Bone marrow (tissue), 2 donors: ENCODE measurements at places on chromosomes 7 and 10.

- no peak for DNase-seq
Observed at GRCh38 chr10:117804470-117805011, 242.2 kb downstream of the RAB11FIP2 start.

- DNase-seq = no peak
Observed at GRCh38 chr7:158052381-158053060, 535.1 kb downstream of the PTPRN2 start.

GRCh38 chr10:54908019-54908418, 107.0 kb upstream of the PCDH15 start:
- no peak for DNase-seq

DNA sequence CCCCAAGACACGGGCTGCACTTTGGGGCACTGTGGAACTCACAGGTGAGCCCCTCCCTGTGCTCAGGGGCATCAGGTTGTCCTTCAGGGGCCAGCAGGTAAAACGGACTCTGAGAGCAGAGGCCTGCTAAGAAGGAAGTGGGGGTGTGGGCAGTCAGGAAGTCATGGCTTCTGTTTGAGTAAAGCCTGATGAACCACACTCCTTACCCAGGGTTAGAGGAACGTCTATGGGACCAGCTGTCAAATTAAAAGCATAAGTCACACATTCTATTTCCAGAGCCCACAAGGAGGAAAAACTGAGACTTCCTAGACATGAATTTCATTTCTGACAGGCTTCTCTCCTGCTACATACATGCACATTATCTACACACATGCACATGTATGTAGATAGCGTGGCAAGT, 616.4 kb downstream of the SDK1 start:
- DNase-seq = no peak

DNA sequence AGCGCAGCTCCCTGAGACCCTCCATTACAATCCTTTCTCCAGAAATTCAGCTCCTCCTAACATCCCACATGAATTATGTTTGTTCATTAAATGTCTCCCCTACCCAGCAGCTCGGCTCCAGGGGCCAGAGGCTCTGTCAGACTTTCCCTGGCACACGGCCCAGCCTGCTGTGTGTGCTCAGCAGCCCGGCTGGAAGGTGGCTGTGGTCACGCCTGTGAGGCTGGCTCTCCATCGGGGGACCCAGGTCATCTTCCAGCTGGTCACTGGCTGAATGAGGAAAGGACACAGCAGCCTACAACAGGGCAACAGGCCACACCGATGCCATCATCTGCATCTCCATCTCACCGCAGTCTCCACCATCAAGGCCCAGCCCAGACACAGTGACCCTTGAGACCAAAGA, 219.8 kb downstream of the MAD1L1 start:
- no peak for DNase-seq

DNA sequence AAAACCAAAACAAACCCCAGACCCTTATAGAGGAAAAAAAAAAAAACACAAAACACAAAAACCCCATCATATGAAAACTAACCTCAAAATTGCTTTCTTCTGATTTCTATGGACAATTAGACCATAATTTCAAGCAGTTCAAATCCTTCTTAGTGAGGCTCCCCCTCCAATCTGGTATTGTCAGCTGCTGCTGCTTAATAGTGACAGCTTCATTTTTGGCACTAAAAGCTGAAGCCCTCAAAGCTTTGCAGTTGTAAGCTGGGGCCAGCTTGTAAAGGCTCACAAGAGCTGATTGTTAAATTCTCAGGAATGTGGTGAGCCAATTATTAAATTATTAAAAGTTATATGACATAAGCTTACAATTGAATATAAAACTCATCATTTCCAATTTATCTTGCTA, 21.9 kb downstream of the ATXN7L1 start:
- no peak for DNase-seq

DNA sequence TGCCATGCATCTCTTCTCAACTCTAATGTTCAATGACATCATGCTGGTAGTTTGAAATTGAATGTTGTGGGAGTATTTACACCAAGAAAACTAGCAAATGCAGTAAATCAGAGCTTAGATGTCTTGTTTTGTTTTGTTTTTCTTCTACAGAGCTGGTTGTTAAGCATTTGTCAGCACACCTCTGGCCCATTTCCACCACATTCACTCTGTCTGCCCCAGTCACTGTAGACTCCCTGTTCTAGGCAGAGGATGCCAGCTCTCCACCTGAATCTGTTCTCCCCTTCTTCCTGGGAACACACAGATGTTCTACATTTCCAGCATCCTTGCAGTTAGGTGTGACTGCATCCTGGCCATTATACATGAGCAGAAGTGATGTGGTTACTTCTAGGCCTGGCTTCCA, 4.1 kb upstream of the ARHGAP22 start:
- no peak for DNase-seq

GRCh38 chr10:46245381-46245900, 41.4 kb upstream of the ANTXRL start:
- DNase-seq = no peak

- no peak for DNase-seq
Observed at GRCh38 chr10:30980951-30981616, 50.6 kb downstream of the ZNF438 start.

DNA sequence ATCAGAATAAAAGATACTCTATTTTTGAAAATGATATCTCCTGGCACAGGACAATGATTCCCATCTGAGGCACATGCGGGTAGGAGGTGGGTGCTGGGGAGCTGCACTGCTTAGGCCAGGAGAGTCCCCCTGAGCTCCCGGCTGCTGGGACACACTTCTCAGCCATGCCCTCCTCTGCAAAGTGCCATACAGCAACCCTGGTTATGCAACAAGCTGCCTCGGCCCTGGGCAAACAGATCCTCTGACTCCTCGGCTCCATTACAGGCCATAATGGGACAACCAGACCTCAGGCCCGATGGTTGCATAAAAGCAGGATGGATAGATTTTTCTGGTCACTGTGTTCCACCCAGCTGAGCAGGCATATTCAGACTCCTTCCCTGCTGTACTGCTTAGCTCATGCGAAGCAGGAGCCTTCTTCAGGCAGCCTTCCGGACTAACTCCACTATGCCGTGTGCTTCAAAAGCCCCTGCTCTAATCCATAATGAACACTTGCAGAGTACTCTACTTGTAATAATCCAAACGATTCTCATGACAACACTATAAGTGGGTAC, 6.5 kb upstream of the LEP start:
- DNase-seq = no peak

GRCh38 chr7:154676422-154677073, 326.4 kb downstream of the PAXIP1 start:
- no peak for DNase-seq

DNA sequence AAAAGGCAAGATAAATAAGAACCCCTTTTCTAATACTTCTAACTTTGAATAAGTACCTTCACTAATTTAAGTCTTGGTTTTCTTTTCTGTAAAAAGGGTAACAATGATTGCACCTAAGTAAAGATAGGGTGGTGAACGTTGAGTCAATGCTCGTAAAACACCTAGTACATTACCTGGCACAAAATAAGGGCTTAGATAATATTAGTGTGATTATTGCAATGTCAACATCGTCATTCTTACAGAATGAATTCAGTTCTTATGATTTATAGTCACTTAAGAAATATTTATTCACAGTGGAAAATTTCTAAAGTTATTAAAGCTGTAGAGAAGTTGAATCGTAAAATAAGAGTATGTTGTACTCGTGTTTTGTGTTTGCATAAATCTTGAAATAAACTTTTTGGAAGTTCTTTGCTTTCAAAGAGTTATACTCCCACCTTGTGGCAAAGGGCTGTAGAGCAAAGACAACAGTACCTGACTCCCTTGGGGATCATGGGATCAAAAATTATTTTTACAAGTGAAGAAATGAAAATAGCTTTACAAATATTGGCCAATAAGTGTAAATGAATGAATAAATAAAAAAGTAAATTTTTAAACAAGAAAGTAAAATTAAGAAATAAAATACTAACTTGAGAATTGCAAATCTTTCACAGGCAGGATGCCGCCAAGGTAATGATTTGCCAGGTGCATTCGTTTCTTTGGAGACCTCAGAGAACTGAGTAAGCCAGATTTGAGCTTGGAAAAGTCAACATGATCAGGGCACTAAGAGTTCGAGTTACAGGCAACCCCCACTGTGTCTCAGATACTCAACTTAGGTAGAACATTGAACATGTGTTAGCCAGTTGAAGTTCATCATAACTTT, 285.8 kb upstream of the CACNA2D1 start:
- no peak for DNase-seq

GRCh38 chr10:50552771-50553535, 70.8 kb downstream of the SGMS1 start:
- DNase-seq = no peak

- no peak for DNase-seq
Observed at GRCh38 chr7:40009301-40009700, 59.2 kb downstream of the CDK13 start.

DNA sequence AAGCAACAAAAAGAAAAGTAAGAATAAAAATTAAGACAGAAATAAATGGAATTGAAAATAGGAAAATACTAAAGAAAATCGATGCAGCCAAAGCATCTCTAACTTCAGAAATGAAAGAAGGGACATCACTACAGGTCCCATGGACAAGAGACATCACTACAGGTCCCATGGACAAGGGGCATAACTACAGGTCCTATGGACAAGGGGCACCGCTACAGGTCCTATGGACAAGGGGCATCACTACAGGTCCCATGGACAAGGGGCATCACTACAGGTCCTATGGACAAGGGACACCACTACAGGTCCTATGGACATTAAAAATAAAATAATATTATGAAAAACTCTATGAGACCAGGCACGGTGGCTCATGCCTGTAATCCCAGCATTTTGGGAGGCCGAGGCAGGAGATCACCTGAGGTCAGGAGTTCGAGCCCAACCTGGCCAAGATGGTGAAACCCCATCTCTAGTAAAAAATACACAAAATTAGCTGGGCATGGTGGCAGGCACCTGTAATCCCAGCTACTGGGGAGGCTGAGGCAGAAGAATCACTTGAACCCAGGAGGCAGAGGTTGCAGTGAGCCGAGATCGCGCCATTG, 101.0 kb upstream of the DNAAF5 start:
- DNase-seq = no peak

DNA sequence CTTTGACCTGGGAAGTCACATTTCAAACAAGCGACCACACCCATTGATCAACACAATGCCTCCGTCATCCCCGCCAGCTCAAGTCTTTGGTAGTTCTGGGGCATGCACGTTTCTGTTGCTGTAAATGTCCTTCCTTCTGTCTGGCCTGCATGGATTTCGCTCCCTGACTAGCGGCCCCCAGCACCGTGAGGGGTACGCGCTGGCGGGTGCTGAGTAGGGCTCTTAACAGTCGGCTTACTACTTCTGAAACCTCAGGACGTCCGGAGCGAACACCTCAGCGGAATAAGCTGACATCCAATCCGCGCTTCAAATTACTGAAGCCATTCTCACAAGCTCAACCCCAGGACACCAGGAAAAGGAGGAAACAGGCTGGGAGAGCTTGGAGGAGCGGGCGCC, 505 bp downstream of the NUDCD3 start:
- DNase-seq = peak; percentile 12

- no peak for DNase-seq
Observed at GRCh38 chr7:15862781-15863165, 176.3 kb upstream of the MEOX2 start.

DNA sequence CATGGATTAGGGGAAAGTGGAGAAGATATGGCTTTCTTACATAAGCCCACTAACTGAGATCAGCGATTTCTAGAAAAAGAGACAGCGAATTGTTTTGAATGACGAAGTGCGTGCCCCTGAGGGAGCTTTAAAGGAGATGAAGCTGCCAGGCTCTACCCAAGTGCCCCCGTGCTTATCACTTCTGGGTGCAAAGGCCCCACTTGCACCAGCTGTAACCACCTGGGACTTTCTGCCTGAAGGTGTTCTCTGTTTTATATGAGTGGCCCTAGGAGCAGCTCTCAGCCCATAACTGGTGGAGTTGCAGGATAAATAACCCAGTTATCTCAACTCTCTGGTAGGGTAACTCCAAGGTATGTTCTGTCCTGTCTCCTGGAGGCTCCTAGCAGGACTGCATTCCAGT, 20.4 kb upstream of the CARD11 start:
- no peak for DNase-seq

DNA sequence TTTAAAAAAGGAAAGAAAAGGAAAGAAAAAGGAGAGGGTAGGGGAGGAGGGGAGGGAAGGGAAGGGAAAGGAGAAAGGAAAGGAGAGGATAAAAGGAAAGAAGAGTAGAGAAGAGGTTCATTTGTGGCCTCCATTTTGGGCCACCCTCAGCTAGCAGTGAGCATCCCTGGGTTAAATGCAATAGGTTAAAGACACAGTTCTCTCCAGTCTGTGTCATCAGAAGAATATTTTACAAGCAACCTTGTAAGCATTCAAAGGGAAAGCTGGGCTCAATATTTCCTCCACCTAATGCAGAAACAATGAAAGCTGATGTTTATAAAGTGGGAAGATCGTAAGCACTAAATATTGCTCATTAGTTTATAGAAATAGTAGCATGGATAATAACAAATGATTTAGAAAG, 219.1 kb upstream of the PITRM1 start:
- no peak for DNase-seq
